ENCODE measurements at places on chromosomes 7 and 10.

- no peak for DNase-seq
These were observed 46.7 kb downstream of the CALD1 start for GRCh38 chr7:134826105-134826504.

DNA sequence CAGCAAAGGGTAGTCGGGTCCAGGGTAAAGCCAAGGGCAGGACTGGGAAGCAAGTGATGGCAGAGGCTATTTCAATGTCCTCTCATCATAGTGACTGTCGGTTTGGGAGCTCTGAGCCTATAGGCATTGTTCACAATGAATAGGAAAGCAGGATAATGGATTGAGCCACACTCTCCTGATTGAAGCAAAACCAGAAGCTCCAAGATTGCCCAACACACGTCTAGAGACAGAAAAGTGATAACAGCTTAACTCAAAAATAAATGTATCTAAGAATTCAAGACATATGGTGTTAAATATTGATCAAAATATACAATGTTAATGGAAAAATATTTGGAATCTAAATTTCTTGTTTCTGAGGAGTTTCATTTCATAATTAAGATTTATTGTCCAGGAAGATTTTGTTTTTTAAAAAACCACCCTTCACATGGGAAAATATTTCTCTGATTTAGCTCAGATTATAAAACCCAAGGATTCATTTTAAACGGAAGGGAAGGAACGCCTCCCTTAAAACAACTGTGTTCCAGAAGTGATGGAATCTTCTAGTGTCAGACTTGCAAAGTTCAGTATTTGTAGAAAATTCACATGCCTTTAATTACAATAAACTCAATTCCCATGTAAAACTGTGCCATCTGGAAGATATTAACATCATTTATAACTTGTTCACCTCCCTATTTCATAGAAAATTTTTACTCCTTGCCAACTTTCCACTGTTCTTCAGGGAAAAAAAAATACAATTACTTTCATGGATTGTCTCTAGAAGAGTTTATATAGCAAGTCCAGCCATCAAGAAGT lies 54.5 kb downstream of the NRP1 start:
- no peak for DNase-seq

DNA sequence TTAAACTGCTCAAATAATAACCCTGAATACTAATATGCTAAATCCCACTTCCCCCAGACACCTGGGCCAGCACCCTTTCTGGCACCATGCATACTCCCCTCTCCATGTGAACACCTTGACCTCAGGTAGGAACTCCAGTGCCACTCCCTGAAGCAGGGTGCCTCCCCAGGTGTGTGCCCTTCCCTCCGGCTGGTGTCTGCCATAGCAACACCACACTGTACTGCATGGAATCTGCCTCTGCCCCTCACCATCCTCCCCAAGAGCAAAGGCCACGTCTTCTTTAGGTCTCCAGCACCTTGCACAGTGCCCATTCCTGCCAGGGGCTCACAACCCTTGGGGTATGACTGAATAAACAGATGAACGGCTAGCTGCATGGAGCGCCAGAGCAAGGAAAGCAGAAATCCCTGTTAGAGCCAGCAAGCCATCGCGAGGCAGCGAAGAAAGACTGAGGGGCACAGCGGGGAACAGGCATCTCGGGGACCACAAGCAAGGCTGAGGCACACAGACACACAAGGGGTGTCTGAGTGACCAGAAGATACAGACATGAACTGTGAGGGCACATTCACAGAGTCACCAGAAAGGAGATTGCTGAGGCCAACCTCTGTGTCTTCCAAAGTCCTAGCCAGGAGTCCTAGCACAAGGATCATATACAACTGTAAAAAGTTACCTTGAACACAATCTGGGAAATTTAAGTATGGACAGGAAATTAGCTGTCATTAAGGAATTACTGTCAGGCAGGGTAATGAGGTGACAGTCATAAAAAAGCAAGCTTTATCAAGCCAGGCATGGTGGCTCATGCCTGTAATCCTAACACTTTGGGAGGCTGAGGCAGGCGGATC lies 25.7 kb downstream of the COBL start:
- DNase-seq: no peak

DNA sequence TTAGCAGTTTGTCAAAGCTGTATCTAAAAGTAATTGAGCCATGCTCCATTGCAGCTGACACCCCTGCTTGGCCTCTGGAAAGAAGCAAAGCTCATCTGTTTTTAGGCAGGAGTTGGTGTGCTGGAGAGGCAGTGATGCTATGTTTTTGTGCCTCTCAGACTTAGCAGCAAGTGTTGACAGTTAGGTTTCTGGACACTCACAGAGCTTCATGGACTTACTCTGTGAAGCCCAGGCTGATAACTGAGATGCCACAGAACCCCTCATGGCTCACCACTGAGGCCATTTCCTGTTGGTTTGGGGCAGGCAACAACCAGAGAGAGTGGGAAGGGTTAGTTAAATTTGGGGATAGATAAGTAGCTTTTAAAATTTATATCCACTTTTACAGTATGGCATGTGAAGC lies 59.8 kb downstream of the BTAF1 start:
- no peak for DNase-seq

DNA sequence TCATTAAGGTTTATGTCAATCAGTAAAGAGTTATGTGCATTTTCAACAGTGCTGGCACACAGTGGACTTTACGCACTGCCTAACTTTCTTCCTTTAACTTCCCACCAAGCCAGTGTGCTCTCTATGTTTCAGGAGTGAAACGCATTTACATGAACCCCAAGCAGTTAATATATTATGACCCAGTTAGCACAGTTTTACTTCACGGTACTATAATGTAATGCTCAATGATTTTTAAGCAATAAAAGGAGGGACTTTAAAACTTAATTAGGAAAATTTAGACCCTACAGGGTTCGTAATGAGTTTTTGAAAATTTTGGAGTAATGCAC lies 100.3 kb downstream of the C10orf90 start:
- DNase-seq: peak; percentile 66

DNA sequence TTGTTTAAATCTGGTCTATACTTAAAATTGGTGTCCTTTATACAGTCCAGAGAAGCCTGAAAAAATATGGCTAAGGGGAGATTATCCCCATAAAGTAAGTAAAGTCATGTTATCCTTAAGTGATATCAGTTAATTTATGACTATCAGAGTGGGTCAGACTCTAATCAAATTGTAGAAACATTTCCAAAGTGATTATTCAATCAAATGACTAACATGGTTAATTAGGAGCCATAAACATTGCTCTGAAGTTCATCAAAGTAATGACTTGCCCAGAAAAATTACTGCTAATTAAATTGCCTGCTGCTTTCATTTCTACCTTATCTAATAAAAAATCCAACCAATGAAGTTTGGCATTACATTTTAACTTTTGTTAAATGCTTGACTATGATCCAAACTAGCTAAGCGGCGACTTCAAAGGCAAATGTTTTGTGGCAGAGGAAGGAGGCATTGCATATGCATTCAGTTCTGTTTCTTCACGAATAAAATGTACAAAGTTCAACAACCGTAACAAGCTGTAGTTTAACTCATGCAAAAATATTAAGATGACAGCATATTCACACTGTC lies 76.7 kb downstream of the ETV1 start:
- DNase-seq: no peak

GRCh38 chr7:128993419-128993818 lies 55.7 kb downstream of the IRF5 start:
- DNase-seq: no peak

- no peak for DNase-seq
These were observed 13.8 kb downstream of the SUFU start for GRCh38 chr10:102517553-102517952.

GRCh38 chr10:19728376-19728775 lies 87.9 kb upstream of the PLXDC2 start:
- DNase-seq: no peak

DNA sequence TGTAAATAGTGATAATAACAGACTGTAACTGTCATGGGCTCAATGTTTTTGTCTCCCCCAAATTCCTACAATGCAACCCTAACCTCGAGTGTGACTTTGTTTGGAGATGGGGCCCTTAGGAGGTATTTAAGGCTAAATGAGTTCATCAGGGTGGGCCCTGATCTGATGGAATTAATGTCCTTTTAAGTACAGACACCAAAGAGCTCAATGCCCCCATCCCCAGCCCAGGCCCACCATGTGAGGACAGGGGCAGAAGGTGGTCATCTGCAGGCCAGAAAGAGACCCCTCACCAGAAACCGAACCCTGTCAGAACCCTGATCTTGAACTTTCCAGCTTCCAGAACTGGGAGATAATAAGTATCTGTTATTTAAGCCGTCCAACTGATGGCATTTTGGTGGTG lies 83.2 kb downstream of the PIP4K2A start:
- no peak for DNase-seq

- no peak for DNase-seq
These were observed 6.4 kb downstream of the NAPEPLD start for GRCh38 chr7:103142494-103142893.
